ENCODE measurements at places on chromosomes 13 and 19. TPM values are rescaled to one million over a fixed set of nuclear protein-coding genes. Genes with fewer than 3 reads are reported as not detected.
A peak's percentile ranks its signal among the peaks of the same experiment; 100 is the strongest.

NUDT15 gene
- 48.1 TPM for total RNA-seq

TNNT1 gene
- total RNA-seq, result 463 TPM

DNA sequence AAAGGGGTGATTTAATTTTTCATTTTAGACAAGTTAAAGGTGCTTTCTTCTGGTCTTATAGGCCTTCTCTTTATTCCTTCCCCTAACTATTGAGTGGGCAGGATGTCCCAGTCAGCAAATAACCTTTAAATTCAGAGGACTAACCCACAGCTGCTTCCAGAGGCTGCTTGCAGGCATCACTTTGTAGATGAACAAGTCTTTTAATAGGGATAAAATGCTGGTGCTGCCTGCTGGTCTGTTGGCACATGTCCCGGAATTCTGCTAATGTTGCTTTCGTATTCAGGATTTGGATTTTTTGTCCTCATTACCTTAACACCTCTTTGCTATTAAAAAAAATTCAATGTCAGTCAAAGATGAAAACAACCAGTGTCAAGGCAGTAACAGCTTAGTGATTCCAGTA lies 132.7 kb upstream of the KL start:
- peak; percentile 20 for DNase-seq

GRCh38 chr13:110399801-110400200 lies 92.7 kb downstream of the COL4A2 start:
- no peak for DNase-seq

All from G401 (cell line).